ENCODE measurements at places on chromosomes 4 and X. TPM values are rescaled to one million over a fixed set of nuclear protein-coding genes. Genes with fewer than 3 reads are reported as not detected.

The SYN1 gene
- polyA plus RNA-seq: not detected

The TLR6 gene
- 1.9 TPM for polyA plus RNA-seq

The IBSP gene
- not detected for polyA plus RNA-seq

The EREG gene
- polyA plus RNA-seq: not detected

The DMP1 gene
- not detected for polyA plus RNA-seq

The BRS3 gene
- polyA plus RNA-seq: not detected

The CYTL1 gene
- 0.91 TPM for polyA plus RNA-seq

The DAPP1 gene
- 13.8 TPM for polyA plus RNA-seq

The DDIT4L gene
- polyA plus RNA-seq: not detected
